ENCODE measurements at places on chromosomes 2 and 18. TPM values are rescaled to one million over a fixed set of nuclear protein-coding genes. Genes with fewer than 3 reads are reported as not detected.

DNA sequence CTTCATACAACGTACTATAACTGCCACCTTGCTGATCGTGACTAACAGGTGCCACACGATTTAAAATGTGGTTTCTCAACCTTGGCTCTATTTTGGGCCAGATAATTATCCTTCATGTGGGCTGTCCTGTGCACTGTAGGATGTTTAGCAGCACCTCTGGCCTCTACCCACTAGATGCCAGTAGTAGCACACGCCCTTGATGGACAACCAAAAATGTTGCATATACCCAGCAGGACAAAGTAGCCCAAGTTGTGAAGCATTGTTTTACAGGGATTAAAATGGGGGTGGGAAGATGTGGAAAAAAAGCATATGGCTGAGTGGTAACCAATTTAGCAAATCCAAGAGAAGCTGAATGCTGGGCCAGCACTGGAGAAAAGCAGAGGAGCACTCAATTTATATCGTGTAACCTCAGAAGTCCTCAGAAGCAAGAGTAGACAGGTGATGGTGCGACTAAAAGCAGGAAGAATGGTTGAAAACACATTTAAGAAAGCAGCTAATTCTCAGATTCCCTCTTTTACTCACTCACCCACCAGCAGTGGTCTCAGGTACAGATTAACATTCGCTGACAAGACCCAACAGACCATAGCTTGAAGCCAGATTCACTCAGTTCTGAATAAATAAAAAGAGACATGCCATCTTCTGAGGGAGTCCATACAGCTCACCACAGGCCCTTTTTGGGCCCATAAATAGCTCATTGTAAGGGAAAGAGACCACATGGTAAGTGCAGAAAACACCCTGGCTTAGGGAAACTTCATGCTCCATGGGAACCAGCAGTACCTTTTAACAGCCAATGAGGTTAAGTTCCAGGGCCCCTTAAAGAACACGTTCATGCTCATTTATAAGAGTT lies 50.6 kb downstream of the RAPH1 start:
- no peak for DNase-seq

DNA sequence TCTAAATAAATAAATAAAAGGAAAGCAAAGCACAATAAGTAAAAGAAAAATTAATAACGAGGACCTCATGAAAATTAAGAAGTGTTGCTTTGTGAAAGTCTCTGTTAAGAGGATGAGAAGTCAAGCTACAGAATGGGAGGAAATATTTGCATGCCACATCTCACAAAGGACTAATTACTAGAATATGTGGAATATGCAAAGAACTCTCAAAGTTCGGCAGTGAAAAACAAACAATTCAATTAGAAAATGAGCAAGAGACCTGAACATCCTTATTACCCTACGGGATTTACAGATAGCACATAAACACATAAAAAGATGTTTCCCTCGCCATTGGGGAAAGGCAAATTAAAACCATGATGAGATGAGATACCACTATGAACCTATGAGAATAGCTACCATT lies 23.3 kb downstream of the CYP26B1 start:
- DNase-seq, result no peak

DNA sequence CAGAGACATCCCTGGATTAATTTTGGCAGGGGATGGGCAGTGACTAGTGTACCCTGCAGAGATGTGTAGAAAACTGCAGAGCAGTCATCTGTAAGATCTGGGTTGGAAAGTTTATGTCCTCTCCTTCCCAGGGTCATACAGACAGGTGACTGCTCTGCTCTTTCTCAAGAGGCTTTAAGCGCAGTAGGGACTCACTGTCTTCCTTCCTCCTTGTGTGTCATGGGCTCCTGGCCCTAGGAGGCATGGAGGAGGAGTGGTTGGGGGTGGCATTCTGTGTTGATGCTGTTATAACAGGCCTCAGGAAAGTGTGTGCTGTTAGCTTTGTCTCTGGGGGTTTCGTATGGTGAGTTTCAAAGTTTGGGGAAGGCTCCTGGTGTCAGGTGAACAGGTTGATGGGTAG lies 130.5 kb upstream of the MGAT5 start:
- no peak for DNase-seq

DNA sequence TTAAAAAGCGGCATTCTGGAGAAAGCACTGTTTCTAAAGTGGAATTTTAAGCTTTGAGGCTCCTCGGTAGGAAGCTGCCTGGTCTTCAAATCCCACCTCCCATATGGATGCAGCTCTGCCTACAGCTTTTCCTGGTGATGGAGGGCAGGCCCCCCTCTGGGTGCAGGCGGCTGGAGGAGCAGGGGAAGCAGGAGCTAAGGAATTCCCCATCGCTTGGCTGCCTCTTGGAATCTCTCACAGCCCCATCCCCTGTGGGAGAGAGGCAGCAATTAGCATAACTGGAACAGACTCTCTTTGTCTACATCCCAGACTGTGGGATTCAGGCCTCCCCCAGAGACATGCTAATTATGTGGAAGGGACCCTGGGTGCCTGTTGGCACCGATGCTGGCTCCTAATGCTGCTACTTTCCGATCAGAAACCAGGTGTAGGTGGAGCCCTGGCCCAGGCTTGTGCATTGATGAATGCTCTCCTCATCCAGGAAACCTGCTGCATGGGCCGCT lies 51.3 kb downstream of the LIPG start:
- DNase-seq, result peak; percentile 64

DQX1 gene
- total RNA-seq, result not detected

DNA sequence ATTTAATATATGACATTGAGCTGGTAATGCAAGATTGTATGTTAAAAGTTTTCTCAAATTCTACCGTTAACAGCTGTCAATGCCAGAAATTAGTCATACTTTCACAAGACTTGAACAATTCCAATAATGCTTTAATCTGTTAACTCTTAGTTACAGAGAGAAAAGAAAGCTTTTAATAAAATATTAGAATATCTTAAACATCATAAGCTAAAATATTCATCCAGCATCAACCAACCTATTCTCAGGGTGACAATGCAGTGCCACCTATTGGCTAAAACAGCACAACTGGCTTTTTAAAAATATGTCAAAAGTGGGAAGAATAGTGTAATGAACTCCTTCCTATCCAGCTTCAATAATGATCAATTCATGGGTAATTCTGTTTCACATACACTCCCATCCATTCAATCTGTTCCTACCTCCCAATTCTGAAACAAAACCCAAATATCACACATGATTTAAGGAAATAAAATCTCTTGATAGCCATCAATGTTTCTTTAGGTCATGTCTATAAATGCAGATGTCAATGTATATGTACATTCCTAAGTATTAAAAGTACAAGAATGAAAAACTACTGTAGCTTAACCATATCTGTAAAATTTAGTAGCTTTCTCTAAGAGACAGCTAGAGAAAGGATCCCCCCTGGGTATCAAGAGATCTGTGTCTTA lies 79.8 kb upstream of the CCDC141 start:
- DNase-seq, result no peak

GRCh38 chr2:85735691-85736090 lies 18.1 kb upstream of the ATOH8 start:
- DNase-seq, result no peak

- no peak for DNase-seq
These were observed 50.3 kb upstream of the ID2 start for GRCh38 chr2:8631465-8632005.

DNA sequence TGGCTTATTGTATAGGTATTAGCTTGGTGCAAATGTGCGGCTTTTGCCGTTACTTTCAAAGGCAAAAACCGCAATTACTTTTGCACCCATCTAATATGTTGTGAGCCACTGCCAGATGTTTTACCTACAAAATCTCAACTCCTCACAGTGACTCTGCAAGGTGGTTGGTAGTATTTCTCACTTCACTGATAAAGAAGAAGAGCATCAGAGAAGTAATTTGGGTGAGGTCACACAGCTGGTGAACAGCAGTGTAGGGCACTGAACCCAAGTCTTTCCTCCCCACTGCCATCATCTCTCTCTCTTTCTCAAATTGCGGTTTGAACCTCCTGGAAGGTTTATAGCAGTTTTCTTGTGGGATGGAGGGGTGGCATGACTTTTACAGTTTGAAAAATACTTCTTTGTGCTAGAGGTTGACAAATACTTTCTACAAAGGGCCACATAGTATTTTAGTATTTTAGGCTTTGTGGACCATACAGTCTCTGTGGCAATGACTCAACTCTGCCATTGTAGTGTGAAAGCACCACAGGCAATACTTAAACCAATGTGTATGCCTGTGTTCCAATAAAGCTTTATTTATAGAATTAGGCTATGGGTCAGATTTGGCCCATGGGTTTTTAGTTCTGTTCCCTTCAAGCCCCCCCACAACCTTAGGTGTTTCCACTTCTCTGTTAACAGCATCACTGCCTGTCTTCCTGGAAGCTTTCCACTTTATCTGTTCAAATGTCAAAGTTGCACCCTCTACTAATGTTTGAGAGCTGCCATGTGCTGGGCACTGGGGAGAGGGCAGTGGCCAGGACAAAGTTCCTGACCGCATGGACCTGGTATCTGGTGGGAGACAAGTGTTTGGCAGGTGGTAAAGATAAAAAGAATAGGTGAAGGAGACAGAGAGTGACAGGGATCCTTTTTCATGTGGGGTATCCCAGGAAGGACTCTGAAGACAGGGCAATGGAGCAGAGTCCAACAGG lies 30.1 kb downstream of the FHOD3 start:
- no peak for DNase-seq

GRCh38 chr18:59142274-59142673 lies 2.6 kb downstream of the SEC11C start:
- no peak for DNase-seq

DNA sequence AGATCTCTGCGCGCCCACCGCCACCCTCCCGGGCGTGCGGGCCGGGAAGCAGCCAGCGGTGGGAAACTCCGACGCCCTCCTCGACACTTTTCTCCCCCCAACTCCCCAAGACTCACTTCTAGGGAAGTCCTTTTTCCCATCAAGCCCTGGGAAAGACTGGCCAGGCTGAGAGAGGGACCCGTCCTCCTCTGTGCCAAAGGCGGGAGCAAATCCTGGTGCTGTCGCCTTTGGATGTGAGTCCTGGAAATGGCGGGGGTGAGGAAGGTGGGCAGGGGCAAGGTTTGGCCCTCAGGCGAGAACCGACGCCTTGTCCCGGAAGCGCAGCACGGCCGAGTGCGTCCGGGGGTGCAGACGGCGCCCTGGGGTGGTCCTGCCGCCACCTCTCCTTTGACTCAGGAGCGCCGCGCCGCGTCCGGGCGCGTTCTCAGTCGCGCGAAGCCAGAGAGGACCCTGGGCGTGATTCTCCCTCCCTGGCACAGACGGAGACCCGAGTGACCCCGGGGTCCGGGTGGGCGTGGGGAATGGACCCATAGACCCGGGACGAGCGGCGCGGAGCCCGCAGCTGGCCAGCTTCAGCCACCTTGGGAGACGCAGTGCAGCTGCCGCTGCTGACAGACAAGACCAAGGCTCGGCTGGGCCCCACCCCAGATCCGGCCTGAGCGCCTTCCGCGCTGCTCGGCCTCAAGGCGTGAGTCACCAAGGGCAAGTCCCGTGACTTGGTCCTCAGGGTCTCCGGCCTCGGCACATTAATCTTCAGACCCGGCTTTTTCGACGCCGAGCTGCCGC lies 3.5 kb upstream of the LBX2 start:
- DNase-seq, result peak; percentile 96
